Urinary bladder (tissue), 4 donors: ENCODE measurements at places on chromosomes 6 and 20. TPM values are rescaled to one million over a fixed set of nuclear protein-coding genes. Genes with fewer than 3 reads are reported as not detected.

Gene ID4
- total RNA-seq, result 102 TPM

Gene COL11A2
- total RNA-seq, result 1.3 TPM

DNA sequence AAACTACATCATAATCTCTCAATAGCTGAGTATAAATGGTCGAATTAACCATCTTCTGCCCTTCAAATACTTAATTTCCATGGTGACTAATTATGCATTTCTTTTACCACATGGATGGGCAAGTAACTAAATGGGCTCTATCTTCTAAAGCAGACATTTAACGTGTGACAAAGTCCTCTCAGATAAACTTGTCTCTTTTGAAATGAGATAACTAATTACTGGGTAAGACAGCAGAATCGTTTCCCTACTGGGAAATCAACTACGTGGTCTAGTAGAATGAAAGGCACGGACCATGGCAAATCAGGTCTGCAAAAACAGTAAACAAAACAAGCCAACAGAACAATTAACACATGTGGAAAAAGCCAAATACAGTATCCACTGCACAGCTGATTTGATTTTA lies 137.7 kb downstream of the BACH2 start:
- no peak for DNase-seq

DNA sequence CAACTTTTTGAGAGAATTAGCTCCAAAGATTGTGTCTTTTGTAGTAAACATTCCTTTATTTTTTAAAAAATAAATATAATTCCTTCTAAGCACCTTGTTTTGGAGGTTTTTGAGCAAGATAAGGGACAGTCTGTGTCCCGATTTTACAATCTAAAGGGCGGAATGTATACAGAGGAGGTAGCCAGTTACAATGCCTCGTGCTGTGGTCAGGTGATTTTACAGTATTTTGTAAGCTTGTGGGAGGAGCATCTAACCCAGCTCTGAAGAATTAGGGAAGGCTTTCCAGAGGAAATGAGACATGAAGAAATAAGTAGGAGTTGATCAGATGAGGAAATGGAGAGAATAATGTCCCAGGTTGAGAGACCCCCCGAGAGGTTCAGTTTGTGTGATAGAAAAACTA lies 1.3 kb downstream of the HINT3 start:
- peak; percentile 23 for DNase-seq

DNA sequence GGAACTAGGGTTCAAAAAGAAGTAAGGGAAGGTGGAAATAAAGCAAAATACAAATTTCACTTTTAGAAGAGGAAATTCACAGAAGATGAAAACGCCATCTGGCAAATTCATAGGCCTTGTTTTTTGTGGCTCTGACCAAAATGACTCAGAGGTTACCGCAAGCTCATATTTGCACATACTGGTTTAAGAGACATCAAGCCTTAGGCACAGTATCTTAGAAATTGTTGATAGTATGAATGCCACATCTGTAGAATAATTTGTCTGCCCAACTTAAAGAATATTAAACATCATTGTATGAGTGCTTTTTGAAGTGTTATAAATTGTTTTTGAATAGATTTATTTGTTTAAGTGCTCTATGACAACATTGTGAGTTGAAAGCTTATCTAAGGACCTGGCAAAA lies 10.6 kb downstream of the TAAR1 start:
- no peak for DNase-seq

- no peak for DNase-seq
These were observed 28.4 kb downstream of the CHMP4B start for GRCh38 chr20:33839591-33839990.

DNA sequence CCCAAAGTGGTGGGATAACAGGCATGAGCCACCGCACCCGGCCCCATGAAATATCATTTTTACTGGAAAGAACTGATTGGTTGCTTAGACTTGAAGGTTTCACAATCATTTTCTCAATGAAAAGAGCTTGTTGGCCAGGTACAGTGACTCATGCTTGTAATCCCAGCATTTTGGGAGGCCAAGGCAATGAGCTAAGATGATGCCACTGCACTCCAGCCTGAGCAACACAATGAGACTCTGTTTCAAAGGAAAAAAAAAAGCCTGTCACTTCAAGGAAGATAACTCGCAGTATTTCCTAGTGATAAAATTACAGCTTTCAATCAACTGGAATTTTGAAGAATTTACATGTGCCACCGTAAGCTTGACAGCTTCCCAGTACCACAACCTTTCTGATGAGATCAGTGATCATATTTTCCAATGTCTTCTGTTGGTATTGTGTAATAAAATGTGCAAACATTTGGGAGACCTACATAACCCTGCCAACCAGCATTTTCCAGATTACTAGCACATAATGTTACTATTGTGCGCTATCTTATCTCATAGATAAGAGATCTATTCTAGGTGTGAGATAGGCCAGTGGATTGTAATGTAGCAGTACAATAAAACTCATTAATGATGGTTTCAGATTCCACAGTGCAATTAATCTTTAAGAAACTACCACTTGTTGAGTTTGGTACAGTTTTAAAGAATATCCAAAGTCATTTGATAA lies 7.2 kb downstream of the PNLDC1 start:
- no peak for DNase-seq

GRCh38 chr6:157534977-157535339 lies 154.0 kb downstream of the ZDHHC14 start:
- DNase-seq, result no peak

GRCh38 chr20:39603219-39603618 lies 641.1 kb downstream of the DHX35 start:
- no peak for DNase-seq

DNA sequence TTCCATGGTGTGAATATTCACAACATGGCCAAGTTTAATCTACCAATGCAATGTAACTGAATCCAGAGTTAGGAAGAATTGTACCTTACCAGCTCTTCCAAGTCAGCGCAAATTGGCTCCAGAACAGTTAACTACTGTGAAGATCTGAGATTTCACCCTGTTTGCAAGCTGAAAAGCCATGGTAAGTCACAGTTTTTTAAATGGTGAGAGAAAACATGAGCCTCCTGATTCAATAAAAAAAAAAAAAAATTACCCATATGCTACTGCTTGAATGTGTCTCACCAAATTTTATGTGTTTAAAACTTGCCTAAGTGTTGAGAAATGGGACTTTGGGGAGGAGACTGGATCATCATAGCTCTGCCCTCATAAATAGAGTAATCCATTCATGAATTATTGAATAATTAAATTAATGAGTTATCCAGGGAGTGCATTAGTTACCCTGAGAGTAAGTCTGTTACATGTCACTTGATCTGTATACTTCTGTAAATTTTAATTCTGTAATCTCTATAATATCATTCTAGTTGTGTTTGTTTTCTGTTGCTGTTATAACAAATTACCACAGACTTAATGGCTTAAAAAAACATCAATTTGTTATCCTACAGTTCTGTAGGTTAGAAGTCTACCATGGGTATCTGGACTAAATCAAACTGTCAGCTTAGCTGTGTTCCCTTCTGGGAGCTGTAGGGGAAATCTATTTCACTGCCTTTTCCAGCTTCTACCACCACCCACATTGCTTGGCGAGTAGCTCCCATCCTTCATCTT lies 1355.9 kb downstream of the GRIK2 start:
- no peak for DNase-seq

- DNase-seq, result no peak
These were observed 4.3 kb downstream of the PPP1R10 start for GRCh38 chr6:30612687-30613248.

DNA sequence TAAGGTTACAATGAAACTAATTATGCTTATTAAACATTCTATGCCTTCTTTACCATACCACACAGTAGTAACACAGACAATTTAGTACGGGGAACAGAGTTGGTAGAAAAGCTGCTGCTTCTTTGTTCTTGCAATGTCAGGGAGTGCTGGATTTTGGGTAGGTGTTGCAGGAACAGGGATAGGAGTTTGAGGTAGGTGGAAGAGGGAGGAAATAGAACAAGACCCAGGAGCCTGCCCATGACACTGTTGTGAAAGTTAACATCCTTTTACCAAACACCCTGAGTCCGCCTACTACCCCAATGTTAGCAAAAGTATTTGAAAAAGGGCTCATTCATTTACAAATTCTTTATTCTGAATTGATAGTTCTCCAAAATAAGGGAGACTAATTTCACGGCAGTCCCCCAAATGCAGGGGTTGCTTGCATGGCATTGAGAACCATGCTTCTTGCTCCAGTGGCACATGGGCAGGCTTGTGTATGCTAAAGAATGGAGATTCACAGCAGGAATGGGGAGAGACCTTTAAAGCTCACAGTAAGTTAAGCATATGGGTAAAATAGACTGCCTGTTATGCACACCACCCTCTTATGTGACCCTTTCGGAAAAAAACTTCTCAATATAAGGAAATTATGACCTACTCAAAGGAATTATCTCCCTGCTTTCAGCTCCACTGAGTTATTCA lies 181.7 kb downstream of the GRM1 start:
- no peak for DNase-seq

DNA sequence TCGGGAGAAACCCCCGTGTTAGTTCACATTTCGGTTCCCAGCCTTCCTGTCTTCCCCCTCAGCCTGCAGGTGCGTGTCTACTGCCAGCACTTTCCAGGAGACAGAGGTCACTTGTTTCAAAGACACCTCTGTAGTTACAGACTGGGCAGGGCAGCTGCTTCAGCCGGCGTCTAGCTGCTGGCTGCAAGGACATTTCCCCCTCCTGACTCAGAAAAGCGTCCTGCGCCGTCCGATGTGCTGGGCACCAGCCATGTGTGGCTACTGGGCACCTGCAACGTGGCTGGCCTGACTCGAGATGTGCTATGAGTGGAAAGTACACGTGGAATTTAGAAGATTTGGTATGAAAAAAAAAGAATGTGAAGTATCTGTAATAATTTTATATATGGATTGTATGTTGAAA lies 37.6 kb downstream of the RRBP1 start:
- DNase-seq, result no peak
